ENCODE measurements at places on chromosomes 1 and 21.

GRCh38 chr21:34883491-34884271, 165.4 kb downstream of the RUNX1 start:
- DNase-seq, result no peak

- DNase-seq, result no peak
Measured at GRCh38 chr1:108075055-108075454, 110.1 kb upstream of the VAV3 start.

DNA sequence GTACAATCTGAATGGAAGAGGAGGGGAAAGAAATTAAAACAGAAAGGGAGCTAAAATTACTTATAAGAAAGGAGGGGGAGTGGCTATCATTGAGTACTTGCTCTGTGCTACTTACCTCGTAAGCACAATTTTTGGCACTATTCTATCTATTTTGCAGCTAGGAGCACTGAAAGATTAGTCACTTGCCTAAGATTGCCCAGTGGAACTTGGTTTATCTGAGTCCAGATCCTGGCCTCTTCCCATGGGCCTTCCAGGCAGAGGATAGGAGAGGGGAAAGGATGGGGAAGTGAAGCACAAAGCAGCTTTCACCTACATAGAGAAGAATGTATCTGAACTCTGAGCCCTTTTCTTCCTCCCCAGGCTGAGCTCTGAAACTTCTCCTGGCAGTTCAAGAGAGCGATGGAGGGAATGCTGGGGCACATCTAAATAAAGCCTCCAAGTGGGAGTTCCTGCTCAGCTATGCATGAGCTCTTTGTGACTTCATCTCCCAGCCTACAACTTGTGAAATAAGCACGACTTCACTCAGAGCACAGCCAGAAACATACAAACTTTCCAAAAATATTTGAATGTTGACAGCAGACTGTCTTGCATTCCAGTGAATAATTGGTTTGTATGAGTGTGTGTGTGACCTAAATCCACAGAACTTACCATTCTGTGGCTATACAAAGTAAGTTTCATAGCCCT, 29.4 kb downstream of the HMGB4 start:
- DNase-seq, result no peak

- DNase-seq, result no peak
Measured at GRCh38 chr21:33117101-33117888, 47.4 kb downstream of the OLIG1 start.

- DNase-seq, result no peak
Measured at GRCh38 chr1:247528812-247529474, 7.3 kb downstream of the OR2C3 start.

Data from GDM1 (cell line).